ENCODE measurements at places on chromosomes 2 and 18.

DNA sequence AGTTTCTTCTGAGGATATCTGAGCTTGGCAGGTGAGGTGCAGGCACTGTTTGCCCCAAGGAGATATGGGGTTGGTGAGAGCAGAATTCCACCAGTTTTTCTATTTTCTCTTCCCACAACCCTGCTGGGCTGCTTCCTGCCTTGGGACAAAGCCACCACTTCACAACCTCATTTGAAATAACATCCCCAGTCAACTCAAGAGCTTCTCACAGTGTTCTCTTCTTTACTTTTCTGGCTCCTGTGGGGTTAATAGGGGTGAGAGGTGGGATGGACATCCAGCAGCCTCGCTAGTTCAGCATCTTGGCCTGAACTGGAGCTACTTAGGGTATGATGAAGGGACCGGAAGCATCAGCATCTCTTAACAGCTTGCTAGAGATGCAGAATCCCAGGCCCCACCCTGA lies 106.3 kb downstream of the SLC4A3 start:
- DNase-seq: no peak

DNA sequence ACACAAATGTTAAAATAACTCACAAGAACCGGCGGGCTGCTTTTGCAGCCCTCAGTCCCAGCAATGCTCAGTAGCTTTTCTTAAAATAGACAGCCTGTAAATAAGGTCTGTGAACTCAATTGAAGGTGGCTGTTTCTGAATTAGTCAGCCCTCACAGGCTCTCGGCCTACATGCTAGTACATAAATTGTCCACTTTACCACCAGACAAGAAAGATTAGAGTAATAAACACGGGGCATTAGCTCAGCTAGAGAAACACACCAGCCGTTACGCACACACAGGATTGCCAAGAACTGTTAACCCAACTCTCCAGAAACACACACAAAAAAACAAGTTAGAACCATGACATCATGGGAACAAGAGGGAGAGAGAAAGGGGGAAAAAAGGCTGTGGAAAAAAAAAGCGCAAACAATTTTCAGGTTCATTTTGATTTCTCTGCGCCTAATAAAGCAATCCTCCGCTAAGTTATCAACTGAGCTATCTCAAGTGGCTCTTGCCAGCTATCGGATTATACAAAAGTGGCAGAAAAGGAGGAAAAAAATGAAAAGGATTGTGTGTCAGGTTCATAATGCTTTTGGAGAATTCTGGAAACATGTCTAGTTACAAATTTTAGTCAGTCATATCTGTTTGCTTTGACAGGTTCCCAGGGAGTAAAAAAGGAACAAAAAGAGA lies 89.1 kb downstream of the ZEB2 start:
- no peak for DNase-seq

GRCh38 chr2:118813601-118814339 lies 33.7 kb downstream of the EN1 start:
- DNase-seq: no peak

GRCh38 chr2:158131919-158132566 lies 30.4 kb downstream of the UPP2 start:
- no peak for DNase-seq

DNA sequence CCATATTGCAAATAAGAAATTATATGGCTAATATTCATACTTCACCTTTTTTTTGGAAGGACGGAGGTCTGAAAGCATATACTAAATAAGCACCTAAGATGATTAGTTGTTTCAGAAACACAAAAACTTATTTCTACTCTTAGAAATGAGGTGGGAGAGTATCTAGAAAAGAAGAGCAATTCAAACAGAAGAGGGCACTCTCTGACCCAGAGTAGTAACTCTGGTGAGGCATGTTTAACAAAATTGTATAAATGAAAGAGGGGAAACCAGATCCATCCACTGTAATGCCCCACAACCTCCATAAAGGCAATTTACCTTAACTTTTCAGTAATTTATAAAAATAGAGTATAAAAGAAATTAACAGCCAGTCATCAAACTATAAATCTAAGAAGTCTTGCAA lies 669.6 kb upstream of the VRK2 start:
- no peak for DNase-seq

DNA sequence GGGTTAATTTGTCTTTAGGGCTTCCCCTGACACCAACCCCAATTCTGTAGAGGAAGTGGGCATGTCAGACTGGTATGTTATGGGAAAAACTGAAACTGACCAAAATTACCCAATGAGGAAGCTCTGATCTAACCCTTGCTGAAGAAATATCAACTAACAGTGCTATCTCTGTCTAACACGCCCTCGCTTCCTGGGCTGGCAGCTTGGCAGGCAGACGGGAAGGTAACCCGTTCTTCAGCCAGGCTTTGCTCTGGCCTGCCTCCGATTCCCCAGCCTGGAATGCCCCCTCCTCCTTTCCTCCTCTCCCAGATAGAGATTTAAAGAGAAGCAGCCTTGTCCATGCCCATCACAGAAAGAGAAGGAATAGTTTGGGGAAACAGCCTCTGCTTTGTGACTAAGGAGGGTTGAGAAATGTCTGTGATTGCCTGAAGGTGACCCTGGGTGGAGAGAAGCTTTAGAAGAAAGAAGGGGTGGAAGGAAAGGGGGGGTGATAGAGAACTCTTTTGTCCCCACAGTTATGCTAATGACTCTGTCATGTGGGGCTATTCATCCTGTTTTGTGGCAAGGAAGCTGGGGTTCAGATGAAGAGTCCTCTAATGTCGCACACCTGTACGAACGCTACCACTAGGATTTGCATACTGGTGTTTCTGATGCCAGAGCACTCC lies 15.4 kb downstream of the HK2 start:
- peak; percentile 20 for DNase-seq

GRCh38 chr18:24995755-24996154 lies 356.2 kb downstream of the ZNF521 start:
- DNase-seq: no peak

GRCh38 chr2:43133336-43133707 lies 93.1 kb downstream of the ZFP36L2 start:
- no peak for DNase-seq

- peak; percentile 36 for DNase-seq
Observed at GRCh38 chr2:84302513-84303412, 156.3 kb downstream of the SUCLG1 start.

DNA sequence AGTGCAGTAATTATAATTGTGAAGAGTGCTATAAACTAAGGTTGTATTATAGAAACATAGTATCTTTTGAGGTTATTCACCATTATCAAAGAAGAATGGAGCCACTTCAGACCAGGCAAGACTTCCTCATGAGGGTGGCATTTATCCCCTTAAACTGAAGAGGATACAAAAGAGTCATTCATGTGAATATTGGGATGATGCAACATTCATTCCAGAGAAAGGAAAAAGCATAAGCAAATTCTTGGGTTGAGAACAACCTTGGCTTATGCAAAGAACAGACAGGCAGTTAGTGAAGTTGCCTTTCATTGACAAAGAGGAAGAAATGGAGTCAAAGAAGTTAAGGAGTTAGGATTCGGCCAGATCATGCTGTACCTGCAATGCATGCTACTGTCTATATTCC lies 682.5 kb downstream of the MBD2 start:
- no peak for DNase-seq

GRCh38 chr2:120418174-120418787 lies 72.3 kb downstream of the INHBB start:
- no peak for DNase-seq

DNA sequence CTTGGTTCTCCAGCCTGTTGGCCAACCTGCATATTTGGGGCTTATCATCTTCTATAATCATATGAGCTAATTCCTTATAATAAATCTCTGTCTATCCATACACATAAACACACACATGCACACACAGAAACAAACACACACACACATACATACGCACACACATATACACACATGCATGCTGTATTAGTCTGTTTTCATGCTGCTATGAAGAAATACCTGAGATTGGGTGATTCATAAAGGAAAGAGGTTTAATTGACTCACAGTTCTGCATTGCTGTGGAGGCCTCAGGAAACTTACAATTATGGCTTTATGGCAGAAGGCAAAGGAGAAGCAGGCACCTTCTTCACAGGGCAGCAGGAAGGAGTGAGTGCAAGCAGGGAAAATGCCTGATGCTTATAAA lies 707.4 kb upstream of the CDH2 start:
- no peak for DNase-seq

DNA sequence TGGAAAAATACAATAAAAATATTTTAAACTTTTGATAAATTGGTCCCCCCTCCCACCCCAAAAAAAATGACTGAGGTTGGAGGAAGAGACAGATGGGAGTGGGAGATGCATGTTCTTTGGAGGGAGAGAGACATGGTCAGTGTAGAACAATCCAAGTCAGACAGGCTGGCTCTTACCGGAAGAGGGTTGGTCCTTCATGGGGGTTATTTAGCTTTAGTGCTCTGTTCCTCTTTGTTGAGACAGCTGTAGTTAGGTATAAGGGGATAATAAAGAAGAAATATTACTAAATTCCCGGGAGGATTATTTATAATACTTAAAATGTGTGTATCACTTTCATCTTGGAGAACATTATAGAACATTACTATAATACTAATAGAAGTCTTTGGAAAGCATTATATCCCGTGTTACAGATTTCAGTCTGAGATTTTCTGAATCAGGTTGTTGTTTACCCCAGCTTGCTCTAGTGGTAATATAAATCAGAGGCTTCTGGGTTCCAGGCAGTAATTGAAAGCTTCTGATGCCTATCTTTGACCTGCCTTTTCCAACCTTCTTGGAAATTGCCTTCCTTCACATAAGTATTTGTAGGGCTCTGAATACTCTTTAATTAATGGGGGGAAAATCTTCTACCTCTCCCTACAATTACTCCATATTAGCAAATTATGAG lies 87.7 kb downstream of the SPTBN1 start:
- DNase-seq: no peak

- DNase-seq: no peak
Observed at GRCh38 chr18:76708071-76708721, 114.2 kb upstream of the ZNF236 start.

DNA sequence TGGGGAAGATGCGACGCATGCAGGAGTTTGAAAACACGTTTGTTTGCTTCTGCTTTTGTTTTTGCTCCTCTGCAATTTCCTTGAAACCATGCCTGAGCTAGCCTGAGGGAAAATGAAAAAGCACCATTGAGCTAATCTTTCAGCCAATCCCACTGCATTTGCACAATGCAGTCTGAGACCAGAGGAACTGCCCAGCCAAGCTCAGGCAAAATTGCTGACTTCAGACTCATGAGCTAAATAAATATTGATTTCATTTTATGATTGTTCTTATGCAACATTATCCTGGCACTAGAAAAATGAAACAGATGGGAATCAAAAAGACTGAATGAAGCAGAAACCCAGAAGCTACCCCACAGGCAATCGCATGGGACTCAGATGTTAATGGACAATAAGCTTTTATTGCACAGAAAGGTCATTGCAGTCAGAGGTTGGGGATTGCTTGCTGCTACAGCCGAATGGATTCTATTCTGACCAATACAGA lies 37.0 kb downstream of the TPRKB start:
- DNase-seq: no peak

- no peak for DNase-seq
Observed at GRCh38 chr2:96769814-96770213, 9.1 kb downstream of the CNNM4 start.

GRCh38 chr2:226179010-226179409 lies 620.6 kb downstream of the IRS1 start:
- no peak for DNase-seq

DNA sequence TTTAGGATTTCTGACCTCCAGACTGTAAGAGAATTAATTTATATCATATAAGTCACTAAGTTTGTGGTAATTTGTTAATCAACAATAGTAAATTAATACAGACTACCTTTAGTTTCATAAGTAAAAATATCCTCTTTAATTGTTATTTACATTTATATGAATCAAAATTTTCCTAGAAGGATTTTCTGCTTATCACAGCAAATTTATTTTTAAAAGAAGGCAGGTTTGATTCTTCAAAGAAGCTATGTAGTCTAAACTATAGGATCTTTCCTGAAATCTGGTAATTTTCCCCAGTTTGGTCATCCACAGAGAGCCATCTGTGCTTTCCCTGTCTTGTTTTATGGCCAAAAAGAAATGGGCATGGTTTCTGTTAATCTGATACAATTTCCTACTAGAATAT lies 13.1 kb upstream of the VRK2 start:
- DNase-seq: no peak

GRCh38 chr18:45231617-45232016 lies 383.7 kb upstream of the SLC14A2 start:
- DNase-seq: no peak

GRCh38 chr2:171919453-171919852 lies 2.8 kb upstream of the HAT1 start:
- DNase-seq: no peak

- DNase-seq: no peak
Observed at GRCh38 chr18:68608851-68609490, 105.9 kb downstream of the TMX3 start.

DNA sequence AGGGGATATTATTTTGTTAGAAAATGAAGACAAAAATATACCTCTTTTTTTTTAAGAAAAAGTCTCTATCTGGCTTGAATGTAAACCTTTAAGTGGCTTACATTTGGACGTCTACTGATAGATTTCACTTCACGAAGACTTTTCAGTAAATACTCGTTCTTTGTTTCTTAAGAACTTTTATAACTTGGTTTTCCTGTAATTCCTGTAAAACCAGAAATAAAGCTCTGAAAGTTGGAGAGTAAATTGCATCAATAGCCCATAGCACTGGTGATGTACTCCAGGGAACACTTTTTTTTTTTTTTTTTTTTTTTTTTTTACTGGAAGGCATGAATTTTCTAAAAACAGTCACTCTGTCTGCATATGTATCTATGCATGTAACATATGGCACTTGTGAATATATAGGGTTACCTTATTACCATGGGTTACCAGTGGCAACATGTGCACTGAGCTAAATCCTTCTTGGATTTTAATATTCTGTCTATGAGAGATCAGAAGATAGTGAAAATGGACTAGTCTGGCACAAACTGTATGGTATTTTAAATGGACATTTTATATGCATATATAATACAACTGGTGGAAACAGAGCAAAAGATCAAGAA lies 309.2 kb upstream of the TCF4 start:
- no peak for DNase-seq

DNA sequence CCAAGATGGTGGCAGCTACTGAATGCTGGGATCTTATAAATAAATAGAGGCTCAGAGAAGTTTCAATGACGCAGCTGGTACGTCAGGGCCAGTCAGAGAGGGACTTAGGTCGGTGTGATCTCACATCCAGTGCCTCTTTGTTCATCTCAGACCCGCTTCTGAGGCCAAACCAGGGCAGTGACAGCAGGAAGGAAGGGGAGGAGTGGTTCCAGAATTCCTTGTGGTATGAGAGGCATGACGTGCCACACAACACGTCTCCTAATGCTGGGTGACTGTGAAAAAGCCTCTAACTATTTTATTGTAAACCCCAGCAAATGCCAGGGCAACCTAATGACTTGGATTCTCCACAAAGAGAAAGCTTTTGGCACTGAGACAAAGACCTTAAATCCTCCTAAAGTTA lies 423.3 kb downstream of the LPIN1 start:
- DNase-seq: peak; percentile 18

GRCh38 chr2:206189691-206190090 lies 30.0 kb downstream of the EEF1B2 start:
- DNase-seq: no peak

DNA sequence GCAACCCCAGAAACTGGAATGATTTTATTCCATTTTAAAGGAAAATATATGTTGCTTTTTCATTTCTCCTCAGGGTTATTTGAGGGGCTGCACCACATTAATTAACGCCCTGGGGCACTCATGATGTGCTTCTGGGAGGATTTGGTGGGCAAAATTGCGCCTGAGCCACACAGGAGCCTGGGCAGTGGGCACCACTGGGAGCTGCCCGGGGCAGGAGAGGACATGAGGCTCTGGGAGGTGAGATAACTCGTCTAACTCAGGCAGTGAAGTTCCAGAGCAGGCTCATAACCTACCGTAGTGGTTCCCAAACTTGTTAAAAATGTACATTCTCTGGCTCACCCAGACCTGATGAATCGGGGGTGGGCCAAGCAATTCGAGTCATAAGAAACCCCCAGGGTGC lies 68.3 kb downstream of the EDAR start:
- DNase-seq: no peak

All from stimulated activated CD4-positive, alpha-beta T cell treated with anti-CD3 and anti-CD28 coated beads, Interleukin-4, amount 100 ng/mL, for 24 hours (primary cell).